ENCODE measurements at places on chromosomes 12 and 14. TPM values are rescaled to one million over a fixed set of nuclear protein-coding genes. Genes with fewer than 3 reads are reported as not detected.

GRCh38 chr12:10068644-10069043 lies 30.1 kb downstream of the CLEC1A start:
- DNase-seq: no peak

DNA sequence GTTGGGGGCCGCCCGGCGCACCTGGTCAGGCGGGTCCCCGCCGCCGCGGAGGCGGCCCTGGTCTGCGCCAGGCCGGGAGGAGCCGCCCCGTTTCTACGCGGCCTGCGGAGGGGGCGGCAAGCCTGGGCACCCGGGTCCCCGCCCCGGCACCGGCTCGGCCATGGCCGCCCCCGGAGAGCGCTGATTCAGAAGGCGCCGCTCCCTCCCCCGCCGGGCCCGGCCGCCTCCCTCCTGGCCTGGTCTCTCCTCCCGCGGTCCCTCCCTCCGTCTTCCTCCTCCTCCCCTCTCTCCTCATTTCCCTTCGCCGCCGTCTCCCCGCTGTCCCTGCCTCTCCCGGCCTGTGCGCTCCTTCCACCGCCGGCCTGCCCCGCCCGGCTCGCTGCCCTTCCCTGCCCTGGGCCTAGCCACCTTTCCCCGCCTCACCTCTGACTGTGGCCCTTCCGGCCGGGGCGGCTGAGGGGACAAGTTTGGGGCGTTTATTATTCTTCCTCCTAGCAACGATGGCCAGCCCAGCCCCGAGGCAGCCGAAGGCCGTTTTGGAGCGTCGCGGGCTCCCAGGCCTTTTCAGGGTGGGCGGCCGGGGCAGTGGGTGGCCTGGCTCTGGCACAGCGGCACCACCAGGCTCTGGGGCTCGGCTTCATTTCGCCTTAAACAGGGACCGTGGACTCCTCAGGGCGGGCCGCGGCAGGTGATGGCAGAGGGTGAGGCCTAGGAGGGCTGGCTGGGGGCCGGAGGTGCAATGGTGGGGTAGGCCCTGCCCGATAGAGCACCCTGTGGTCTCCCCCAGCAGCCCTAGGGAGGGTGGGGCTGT lies 768 bp downstream of the CEP170B start:
- no peak for DNase-seq

DNA sequence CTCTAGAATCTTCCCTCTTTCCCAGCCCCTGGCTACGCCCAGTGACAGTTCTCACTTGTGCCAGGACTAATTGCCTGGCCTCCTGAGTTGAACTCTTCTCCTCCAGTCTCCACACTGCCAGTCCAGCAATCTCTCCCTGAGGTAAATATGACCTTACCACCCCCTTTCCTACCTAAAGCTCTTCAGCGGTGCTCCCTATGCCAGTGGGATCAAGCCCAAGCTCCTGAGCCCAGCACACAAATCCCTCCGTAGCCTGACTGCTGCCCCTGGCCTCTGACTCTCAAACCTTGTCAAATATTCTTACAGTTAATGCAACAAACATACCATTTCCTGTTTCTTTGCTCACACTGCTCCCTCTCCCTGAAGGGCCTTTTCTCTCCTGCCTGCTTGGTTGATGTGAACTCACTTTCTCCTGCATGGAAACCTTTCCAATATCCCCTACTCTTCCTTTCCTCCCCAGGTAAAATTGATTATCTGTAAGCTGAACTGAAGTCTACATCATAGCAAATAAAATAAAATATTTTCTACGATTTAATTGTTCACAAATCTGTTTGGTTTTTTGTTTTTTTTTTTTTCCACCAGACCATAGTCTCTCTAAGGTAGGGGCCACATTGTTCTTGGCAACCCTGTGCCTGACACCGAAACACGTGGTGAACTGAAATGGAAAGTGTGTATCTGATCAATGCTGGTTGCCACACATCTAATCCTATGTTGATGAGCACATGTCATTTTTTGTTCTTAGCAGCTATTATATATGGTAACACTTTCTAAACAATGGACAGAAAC lies 147.5 kb downstream of the SLC38A6 start:
- no peak for DNase-seq

DNA sequence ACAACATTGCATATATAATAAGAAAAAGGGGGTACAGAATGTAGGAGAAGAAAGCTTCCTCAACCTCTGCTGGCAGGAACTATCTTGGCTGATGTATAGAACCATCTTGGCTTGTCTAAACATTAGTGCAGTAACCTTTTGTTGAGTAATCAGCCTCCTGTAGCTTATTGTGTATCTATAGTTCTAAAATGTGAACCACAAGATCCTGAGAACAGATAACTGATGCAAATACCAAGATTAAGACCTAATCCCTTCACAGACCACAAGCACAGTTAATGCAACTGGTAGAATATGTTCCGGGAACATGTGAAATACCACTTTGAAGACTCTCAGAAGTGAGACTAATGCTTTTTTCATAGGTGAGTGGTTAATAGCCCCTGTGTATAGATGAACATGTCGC lies 50.7 kb upstream of the KCNC2 start:
- no peak for DNase-seq

GRCh38 chr12:94545935-94546771 lies 86.5 kb upstream of the CEP83 start:
- DNase-seq: no peak

DNA sequence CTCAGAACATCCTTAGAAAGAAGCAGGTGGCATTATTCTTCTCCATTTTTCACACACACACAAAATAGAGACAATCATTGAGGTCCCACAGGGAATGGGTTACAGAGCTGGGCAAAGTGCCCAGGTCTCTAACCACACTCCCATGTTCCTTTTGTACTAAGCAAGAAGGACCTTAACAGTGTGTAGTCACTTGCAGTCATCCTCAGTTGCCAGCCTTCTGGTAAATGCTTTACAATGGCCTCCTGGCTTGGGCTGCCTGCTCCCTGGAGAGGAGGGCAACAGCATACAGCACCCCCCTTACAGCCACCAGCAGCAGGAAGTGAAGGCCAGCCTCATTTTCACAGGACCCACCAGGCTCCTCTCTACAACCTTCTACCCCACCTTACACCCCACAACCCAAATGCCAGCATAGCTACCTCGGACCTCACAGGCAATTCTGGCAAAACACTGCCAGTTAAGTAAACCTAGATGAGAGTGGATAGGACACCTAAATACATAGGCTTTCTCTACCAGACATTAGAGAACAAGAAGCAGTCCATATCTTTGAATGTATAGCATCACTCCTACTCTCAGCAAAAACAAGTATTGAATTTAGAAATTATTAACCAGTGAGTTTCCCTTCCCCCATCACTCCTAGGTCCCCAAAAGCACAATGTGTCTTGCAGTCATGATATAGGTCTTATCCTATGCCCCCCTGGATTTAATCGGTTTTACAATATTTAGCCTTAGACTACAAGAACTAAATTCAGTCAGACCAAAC lies 88.1 kb downstream of the PPP2R5E start:
- DNase-seq: no peak

DNA sequence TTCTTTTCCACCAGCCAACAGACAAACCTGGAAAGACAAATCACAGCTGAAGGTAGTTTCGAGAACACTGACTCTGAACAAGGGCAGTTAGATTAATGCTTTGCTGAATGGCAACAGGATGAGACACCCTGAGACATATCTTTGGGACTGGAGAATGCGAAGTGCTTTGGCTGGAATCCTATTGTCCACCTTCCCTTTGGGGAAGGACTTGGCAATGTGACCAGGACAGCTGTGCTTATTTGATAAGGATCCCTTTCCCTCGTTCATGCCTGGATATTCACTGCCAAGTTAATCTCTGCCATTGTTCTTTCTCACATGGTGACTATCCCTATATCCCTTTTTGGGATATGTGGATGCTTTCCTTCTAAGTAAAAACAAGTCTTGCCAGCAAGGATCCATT lies 537.1 kb upstream of the SEL1L start:
- DNase-seq: no peak

DNA sequence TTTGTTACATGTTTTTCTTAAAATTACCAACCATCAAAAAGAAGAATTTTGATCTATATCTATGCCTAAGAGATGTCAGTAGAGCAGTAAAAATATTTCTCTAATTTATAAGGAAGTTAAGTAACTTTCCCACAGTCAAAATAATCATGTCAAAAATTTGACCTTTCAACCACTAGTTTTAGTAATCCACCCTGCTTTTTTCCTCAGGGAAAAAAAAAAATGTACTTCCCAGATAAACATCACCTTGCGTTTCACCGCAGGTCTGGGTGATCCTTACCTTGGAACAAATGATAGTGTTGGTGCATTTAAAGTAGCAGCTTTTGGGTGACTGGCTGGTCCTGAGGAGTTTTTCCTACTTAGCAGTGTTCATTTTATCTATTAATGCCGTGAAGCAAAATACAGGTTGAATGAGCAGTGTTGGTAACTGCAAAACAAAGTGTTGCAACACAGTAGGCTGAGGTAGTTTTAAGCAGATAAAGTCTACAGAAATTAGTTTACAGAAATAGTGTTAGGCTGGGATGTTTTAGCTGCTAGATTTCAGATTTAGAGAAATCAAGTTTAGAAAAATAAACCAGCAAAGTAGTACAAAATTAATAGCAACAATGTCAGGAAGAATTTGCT lies 137.2 kb upstream of the DNM1L start:
- no peak for DNase-seq

- no peak for DNase-seq
Observed at GRCh38 chr14:66596241-66596985, 88.5 kb downstream of the GPHN start.

- no peak for DNase-seq
Observed at GRCh38 chr12:3227076-3227975, 150.1 kb downstream of the TSPAN9 start.

GRCh38 chr14:104299993-104300761 lies 161.8 kb downstream of the KIF26A start:
- DNase-seq: peak; percentile 18

GRCh38 chr14:58662018-58662417 lies 24.3 kb downstream of the DACT1 start:
- DNase-seq: no peak

GRCh38 chr12:44667461-44667860 lies 208.7 kb downstream of the NELL2 start:
- DNase-seq: no peak

DNA sequence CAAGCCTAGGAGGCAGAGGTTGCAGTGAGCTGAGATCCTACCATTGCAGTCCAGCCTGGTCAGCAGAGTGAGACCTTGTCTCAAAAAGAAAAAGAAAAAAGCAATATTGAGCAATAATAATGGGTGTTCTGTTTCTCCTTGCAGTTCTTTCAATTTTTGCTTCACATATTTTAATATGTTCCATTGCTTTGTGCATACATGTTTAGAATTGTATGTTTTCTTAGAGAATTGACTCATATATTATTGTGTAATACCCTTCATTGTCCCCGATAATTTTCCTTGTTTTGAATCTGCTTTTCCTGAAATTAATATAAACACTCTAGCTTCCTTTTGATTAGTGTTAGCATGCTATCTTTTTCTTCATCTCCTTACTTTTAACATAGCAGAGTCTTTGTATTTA lies 138.4 kb upstream of the NPAS3 start:
- DNase-seq: no peak

- no peak for DNase-seq
Observed at GRCh38 chr14:99820702-99821331, 27.6 kb downstream of the EML1 start.

The RTL1 gene
- not detected for total RNA-seq

The CCDC197 gene
- total RNA-seq: not detected

The MAP3K9 gene
- total RNA-seq: 4.2 TPM

The KRT71 gene
- total RNA-seq: not detected

The IL26 gene
- total RNA-seq: 10.0 TPM

The OR4E2 gene
- total RNA-seq: not detected

The WNT1 gene
- not detected for total RNA-seq

The MYO1H gene
- not detected for total RNA-seq
